ENCODE measurements at places on chromosomes 7 and 10.

DNA sequence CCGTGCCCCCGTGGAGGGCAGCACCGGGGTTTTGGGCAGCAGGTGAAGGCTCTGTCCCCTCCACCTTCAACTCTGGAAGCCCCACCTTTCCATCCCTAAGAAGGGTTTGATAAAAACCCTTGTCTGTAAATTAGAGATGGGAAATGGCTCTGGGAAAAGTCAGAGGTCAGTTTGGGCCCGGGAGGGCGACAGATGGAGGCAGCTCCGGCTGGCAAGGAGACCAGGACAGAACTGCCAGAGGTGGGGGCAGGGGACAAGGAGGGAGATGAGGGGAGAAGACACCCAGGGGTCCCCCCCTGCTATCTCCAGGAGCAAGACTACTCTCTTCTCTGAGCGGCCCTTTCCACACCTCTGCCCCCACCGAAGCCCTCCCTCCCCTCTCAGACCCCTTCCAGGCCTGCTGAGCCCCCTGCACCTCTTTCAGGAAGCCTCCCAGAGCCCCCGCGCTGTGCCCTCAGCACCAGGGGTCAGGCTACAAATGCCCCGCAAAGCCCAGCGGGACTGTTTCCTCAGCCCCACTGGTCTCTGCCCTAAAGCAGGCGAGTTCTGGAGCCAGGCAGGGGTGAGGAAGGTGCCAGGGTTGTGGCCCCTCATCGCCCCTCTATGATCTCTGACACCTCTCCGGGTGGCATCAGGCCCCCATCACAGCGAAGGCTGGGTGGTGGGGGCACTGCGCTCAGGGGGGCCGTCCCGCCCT, 980 bp upstream of the SH2B2 start:
- no peak for DNase-seq

GRCh38 chr10:79303631-79304478, 43.4 kb upstream of the PPIF start:
- DNase-seq, result no peak

GRCh38 chr10:101217450-101218281, 11.6 kb downstream of the LBX1 start:
- no peak for DNase-seq

DNA sequence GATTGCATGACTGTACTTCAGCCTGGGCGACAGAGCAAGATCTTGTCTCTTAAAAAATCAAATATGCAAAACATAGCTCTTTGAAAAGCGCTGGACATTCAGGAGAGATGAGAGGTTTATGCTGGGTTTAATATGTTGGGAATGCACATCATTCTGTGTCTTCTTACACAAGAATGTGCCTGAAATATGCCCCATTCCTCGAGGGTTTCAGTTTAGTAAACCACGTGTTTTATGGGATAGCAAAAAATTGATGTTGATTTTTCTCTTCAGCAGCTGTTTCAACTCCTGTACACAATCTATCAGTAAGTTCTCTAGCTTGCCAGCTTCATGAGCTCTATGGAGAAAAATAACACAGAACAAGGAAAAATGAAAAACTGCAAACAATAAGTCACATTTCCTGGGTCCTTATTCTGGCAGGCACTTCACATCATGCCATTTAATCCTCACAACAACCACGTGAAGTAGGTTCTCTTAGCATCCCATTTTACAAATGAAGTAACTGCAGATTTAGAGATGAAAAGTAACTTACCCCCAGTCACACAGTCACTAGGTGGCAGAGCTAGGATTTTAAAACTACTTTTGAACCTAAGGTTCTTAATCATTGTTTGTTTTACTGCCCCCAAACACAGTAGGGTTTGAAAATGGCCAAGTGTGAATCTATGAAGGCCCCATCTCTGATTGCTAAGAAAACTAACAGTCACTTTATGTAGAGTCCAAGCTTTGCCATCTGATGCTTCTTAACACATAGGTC, 423.6 kb downstream of the PHTF2 start:
- no peak for DNase-seq

GRCh38 chr7:28207486-28208158, 27.0 kb upstream of the JAZF1 start:
- peak; percentile 48 for DNase-seq

DNA sequence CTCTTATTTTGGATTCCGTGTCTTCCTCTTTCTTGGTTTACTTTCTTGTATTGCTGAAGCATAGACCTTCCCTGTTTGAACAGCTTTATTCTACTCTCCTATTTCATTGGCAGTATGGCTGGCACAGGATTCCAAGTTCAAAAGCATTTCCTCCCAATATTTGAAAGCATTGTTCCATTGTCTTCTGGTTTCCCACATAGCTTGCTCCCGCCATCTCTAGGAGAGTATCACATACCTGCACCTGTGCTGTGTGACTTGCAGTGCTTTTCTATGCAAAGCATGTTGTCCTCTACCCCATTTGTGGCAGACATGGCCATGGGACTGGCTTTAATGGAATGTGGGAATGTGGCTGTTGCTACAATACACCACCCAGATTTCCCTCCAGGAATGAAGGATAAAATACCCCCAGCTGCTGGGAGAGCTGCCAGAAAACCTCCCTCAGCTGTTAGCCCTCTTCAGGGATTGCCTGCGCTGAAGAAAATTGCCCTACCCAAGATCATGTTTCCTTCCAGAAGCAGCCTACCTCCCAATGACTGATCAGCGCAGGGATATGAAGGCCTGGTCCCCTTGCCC, 6.9 kb upstream of the MYOF start:
- no peak for DNase-seq

DNA sequence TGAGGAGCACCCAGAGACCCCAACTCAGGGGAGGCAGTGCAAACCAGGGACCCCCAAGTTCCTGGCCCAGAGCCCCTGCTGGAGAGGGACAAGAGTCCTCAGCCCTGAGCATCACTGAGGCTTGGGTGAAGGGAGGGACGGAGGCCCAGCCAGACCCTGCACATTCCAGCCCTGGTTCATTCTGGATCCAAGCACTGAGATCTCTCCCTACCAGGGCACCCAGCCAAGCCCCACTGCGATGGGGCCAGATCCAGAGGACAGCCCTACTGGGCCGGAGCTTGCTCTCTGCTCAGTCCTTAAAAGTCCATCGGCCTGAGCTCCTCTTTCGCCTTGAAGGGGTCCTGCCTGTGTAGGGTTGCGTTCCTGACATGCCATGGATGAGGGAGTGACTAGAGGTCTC, 40.5 kb upstream of the RABGEF1 start:
- no peak for DNase-seq

DNA sequence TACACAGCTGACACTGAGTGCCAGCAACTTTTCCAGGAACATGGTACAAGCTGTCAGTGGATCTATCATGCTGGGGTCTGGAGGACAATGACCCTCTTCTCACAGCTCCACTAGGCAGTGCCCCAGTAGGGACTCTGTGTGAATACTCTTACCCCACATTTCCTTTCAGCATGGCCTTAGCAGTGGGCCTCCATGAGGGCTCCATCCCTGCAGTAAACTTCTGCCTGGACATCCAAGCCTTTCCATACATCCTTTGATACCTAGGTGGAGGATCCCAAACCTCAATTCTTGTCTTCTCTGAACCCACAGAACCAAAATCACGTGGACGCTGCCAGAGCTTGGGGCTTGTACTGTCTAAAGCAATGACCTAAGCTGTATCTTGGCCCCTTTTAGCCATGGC, 116.8 kb downstream of the IQUB start:
- DNase-seq, result no peak

GRCh38 chr7:19121977-19122588, 4.6 kb upstream of the TWIST1 start:
- DNase-seq, result peak; percentile 72

GRCh38 chr7:140744005-140744404, 47.5 kb downstream of the NDUFB2 start:
- DNase-seq, result no peak

- no peak for DNase-seq
These were observed 89.4 kb downstream of the RALA start for GRCh38 chr7:39712751-39713150.

- DNase-seq, result no peak
These were observed 136.2 kb upstream of the FZD8 start for GRCh38 chr10:35778306-35778705.

DNA sequence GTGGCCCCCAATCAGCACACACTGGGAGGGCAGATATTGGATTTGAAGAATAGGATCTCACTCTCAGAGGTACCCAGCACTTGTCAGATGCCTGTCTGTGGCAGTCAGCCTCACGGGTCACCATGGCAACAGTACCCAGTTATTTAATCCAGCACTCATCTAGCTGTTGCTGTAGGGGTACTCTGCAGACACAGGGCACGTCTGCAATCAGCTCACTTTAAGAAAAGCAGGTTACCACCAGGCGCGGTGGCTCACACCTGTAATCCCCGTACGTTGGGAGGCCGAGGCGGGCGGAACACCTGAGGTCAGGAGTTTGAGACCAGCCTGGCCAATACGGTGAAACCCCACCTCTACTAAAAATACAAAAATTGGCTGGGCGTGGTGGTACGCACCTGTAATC, 11.9 kb downstream of the SFXN4 start:
- no peak for DNase-seq

DNA sequence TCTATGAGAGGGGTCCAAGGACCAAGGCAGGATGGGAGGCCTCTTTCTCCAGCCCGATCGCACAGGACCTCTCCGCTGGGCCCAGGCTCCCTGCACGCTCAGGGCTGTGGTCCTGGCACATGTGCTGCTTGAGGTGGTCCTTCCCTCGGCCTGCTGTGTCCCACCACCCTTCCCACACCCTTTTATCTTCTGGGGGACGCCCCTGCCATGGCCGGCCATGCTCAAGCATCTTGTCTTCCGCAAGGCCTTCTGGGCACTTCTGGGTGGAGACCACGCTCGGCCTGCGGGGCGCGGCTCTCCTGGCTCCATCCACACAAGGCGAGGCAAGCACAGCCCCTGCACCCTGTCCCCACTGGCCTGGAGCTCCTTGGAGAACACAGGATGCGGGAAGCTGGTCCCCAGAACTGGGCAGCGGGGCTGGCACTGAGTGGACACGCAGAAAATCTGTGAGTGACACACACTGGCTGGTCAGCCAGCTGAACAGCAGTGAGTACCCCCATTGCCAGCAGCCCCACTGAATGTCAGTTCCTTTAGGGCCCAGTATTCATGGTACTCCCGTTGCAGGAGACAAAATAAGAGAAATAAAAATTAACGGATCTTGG, 115.9 kb downstream of the TCERG1L start:
- DNase-seq, result no peak

GRCh38 chr7:24419077-24419476, 135.1 kb downstream of the NPY start:
- no peak for DNase-seq

DNA sequence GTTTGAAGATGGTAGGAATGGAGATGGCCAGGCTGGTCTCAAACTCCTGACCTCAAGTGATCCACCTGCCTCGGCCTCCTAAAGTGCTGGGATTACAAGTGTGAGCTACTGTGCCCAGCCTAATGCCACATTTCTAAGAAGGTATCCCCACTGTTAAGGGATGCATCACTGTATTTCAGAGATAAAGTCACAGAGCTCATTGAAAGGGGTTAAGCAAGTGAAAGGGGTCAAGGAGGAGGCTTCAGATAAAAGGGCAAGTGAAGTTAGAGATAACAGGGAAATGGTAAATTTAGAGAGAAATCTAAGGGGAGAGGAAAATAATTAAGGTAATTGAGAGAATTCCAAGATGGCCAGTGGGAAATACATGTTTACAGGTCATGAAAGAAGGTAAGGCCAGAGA, 93.0 kb upstream of the SP4 start:
- no peak for DNase-seq

DNA sequence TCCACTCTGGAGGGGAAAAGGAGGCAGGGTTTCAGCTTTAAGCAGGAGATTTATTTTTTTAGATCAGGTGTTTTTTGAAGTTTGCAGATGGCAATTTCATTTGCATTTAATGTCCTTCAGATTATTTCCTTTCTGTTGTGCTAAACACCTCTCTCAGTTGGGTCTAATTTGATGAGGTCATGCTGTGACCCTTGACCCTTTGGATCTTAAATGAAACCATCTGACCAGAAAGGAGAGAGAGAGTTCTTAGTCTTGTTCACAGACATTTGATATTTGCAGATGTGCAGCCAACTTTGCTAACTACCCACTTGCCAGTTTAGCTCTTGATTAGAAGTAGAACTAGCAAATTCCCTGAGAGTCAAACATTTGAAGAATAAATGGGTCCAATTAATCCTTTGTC, 101.5 kb upstream of the RAB11FIP2 start:
- no peak for DNase-seq

- peak; percentile 28 for DNase-seq
These were observed 14.3 kb downstream of the STRA8 start for GRCh38 chr7:135247746-135248471.

DNA sequence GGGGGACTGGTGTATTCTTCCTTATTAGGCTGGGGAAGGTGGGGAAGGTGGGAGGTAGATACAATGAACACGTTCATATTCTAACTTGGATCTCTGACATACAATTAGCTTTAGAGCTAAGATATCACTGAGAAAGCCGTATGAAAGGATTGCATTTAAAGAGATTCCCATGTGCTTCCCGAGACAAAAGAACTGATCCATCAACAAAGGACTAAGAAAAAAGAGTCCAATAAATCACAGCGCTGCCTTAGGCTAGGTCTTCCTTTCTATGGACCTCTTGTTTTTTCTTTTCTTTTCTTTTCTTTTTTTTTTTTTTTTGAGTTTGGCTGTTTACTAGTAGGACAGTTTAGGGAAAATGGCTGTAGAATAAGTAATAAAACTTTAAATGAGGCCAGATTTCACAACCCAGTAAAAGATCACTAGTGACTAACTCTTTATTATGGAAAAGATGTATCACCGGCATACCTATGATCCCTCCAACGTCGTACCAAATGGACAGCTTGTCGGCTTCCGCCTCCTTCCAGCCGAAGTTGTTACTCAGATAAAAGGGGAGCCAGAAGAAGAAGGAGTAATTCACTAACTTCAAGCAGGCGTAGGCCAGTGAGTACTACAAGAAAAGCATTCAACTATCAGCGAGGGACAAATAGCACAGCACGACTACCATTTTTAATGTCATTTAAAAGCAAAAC, 50.0 kb downstream of the SLC37A3 start:
- DNase-seq, result no peak

DNA sequence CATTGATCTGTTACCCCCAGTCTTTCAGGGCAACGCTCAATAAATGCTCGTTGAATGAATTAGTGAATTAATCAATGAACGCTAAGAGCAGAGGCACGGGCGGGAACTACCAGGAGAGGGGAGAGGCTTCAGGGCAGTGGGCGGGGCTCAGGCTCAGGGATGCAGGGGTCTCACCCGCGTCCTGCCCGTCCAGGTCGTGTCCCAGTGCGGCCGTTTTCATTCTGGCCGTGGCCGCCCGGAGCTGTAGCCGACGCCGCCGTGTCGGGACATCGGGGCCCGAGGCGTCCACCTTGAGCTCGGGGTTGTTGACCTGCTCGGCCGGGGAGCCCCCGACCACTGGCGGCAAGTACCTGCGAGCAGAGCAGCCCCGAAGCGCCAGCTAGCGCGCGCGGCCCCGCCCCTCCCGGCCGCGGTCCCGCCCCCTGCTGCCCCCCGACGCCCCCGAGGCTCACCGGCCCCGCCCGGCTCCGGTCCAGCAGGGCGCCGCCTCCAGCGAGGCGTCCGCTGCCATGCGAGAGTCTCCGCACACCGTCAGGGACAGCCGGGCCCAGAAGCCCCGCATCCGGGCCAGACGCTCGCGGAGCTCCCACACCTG, 2.8 kb upstream of the GAL3ST4 start:
- no peak for DNase-seq

All from SJSA1 (cell line).